ENCODE measurements at places on chromosomes 7 and 10.

DNA sequence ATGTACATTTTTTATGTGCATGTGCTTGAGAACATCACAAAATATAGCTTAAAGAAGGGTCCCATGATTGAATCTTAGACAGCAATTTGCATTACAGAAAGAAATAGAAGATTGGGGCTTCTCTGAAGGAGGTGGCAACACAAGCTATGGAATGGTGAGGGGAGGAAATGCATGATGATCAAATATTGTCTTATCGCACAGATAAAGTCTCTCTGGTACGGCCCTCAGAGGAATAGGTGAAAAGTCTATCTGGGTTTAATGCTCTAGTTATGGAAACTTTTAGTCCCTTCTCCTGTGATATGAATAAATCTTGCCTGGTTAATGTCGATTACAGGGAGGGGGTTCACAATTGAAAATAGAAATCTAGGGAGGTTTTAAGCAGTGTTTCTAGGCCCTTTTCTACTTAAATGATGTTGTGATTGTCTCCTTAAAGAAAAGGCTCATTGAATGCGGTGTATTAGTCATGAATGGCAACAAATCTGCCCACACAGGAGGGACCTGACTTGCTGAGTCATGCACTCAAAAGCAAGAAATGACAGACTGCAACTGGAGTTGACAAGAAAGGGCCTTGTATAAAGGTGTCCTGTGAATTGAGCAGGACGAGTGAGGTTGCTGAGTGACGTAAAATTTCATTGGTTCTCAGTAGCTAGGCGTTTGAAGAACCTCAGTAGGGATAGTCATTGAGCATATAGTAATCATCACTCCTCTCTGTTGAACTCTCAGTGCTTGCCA, 133.4 kb upstream of the CSTF2T start:
- DNase-seq = peak; percentile 8

DNA sequence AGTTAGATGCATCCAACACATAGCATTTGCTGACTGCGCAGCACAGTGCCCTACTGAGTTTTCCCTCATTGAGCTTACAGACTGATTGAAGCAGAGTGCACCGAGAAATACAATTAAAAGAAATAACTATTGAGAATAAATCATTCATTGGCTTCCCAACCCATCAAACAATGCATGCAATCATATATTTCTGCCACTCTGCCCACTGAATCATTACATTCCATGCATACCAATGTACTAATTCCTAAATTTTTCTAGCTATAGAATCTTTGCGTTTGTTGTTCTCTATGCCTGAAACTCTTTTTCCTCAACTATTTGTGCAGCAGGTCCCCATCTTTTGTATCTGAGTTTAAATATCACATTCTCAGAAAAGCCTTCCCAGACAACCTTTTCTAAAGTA, 783.8 kb downstream of the SORCS1 start:
- DNase-seq = no peak

- no peak for DNase-seq
Measured at GRCh38 chr7:27910326-27910725, 170.4 kb downstream of the TAX1BP1 start.

DNA sequence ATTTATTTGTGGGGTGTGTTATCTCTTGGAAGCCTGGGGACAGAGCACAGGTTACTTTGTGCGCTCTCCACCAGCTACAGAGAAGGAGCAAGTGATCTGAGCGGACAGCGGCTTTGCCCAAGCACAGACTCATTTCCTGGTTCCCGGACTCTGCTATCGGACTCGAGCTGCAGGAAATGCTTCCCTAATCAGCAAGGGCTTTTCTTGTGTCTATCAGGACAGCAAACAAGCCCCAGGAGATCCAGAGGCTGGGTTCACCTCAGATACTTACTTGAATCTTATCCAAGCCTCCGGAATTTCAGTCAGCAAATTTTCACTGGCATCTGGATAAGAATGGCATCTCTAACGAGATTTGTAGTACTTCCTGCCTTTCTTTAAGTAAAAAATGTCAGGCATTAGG, 27.8 kb downstream of the MRC1 start:
- DNase-seq = no peak

DNA sequence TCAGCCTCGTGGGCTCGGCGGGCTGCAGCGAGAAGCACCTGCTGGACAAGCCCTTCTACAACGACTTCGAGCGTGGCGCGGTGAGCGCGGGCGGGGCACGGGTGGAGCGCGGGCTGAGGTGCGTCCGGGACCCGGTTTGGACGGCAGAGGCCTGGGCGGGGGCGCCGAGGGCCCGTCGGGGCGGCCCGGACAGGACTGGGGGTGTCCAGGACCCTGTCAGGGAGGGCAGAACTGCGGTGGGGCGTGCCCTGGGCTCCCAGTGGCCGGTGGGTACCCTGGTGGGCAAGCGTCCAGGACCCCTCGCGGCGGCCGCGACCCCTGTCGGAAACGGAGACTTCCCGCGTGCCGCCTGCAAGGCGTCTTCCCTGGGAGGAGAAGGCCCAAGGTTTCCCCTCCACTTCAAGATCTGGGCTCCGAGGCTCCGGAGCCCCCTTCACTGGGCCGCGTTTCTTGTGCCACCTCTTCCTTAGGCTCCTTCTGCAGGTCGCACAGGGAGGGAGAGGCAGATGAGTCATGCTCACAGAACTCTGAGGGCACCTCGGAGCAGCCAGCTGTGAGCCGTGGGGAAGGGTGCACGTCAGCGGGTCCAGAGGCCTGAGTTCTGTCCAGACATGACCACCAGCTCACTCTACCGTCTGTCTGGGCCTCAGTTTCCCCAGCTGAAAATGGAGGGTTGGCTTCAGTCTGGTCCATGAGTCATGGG, 485 bp downstream of the ALOX5 start:
- DNase-seq = no peak

DNA sequence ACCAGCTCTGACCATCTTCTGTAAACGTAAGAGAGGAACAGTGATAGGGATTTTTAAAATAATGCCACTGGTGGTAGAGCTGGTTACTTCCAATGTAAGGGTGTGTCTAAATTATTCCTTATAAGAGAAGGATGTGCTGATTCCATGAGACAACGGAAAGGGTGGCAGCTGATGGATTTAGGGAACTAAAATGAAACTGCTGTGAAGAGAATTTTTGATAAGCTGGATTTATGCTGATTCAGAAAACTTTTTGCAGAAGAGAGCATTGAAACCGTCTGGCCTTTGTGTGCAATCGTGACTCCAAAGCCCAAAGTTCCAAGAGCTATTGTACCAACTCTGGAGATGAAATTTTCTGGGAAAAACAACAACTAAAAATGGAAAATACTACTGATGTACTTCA, 301.0 kb downstream of the PRPF18 start:
- no peak for DNase-seq

- DNase-seq = no peak
Measured at GRCh38 chr10:122780391-122780790, 65.3 kb downstream of the CUZD1 start.

GRCh38 chr10:7085913-7086589, 324.8 kb downstream of the SFMBT2 start:
- DNase-seq = no peak

DNA sequence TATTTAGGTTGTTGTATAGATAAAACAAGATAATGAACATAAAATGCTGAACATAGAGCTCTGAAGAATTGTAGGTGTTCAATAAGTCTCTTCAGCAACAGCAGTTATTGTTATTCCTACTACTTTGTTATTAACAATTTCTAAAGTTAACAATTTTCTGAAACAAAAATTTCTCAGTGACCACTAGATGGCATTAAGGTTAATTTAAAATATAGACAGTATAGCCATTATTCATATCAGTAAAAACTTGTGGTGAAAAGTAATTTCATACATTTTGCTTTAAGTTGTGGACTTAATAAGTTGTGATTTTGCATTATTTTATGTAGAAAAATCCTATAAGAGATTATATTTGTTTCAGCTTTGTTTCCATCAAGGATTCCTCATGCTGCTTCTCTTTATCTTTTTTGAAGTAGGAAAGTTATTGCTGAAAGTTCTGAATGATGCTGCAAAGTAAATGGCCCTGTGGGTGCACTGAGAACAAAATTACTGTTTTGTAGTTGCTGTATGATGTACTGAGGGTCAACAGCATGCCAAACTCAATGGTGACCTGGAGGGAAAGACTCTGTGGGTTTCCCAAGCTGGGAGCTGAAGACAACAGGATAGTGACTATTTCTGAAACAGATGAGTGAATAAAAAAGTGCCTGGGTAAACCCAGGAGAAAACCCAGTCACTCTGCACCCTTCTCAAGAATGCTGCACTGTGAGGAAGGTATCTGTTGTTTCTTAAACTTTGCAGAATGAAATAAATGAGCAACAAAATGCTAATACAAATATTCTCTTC, 253.6 kb downstream of the KIF20B start:
- DNase-seq = no peak

GRCh38 chr7:120163449-120163848, 109.5 kb upstream of the KCND2 start:
- no peak for DNase-seq

GRCh38 chr10:71889388-71889987, 38.4 kb upstream of the PSAP start:
- no peak for DNase-seq

GRCh38 chr7:1512781-1513656, 8.8 kb upstream of the INTS1 start:
- DNase-seq = no peak

Data from stimulated activated CD4-positive, alpha-beta T cell treated with anti-CD3 and anti-CD28 coated beads, TNF-alpha, amount 100 ng/mL, for 48 hours (primary cell).